ENCODE measurements at places on chromosomes 11 and 22.

GRCh38 chr11:107705027-107705426, 6.8 kb downstream of the SLN start:
- DNase-seq: no peak

GRCh38 chr11:85595285-85595884, 31.8 kb downstream of the DLG2 start:
- no peak for DNase-seq

DNA sequence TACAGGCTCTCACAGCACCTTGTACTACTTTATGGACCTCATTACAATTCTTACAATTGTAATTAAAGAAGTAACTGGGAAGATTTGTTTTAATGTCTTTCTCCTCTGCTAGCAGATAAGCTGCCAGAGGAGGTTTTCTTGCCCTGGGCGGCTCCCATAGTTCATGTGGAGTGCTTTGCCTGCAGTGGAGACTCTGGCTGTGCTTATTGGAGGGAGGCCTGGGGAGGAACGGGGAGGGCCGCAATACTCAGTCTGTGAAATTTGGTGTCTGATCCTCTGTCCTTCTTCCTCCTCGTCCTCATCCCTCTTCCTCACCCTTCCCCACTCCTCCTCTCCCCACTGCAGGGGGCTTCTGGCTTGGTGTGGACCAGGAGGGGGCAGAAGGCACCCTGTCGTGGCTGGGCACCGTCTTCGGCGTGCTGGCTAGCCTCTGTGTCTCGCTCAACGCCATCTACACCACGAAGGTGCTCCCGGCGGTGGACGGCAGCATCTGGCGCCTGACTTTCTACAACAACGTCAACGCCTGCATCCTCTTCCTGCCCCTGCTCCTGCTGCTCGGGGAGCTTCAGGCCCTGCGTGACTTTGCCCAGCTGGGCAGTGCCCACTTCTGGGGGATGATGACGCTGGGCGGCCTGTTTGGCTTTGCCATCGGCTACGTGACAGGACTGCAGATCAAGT, 5.6 kb downstream of the SLC35C1 start:
- no peak for DNase-seq

GRCh38 chr11:72423840-72424239, 10.5 kb downstream of the CLPB start:
- DNase-seq: no peak

- DNase-seq: no peak
Observed at GRCh38 chr11:19234231-19234817, 6.4 kb downstream of the E2F8 start.

Measured in stimulated activated CD8-positive, alpha-beta memory T cell treated with anti-CD3 and anti-CD28 coated beads, Interleukin-2, amount 100 ng/mL, for 48 hours (primary cell).